ENCODE measurements at places on chromosomes 12 and 14. TPM values are rescaled to one million over a fixed set of nuclear protein-coding genes. Genes with fewer than 3 reads are reported as not detected.

- no peak for DNase-seq
Observed at GRCh38 chr14:23881282-23881681, 72.3 kb upstream of the DHRS4 start.

- DNase-seq, result no peak
Observed at GRCh38 chr14:29278301-29279263, 512.0 kb downstream of the FOXG1 start.

DNA sequence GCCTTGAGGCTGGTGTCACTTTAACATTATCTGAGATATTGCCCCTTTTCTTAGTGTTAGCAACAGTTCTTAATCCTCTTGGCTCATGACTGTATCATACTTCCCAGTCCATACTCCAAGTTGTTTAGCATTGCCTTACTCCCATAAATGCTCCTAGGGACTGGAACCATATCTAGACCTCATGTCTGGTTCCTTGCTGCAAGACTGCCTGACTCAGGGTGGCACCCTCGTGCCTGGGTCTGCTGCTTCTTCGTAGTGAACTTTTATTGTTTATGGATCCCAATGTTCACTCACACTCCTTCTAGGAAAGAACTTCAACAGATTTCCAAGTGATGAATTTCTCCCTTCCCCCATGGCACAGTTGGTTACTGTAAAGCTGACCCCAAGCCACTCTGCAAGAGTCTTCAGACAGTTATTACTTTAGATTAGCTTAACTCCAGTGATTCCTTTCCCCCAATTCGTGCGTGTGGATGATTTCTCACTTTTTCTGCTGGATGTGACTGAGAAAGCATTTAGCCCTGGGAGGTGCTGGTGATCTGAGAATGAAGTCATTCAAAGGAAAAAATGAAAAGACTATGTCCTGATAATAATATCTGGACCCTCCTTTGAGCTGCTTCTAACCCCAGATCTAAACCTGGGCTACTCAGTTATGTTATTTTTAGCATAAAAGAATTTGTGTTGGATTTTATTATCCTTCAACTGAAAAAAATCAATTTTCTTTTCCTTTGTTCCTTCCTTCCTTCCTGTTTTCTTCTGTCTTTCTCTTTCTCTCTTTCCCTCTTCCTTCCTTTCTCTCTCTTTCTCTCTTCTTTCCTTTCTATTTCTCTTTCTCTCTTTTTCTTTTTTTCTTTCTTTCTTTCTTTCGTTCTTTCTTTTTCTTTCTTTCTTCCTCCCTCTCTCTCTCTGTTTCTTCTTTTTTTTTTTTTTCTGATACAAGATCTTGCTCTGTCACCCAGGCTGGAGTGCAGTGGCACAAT, 47.5 kb upstream of the PPP1R12A start:
- no peak for DNase-seq

DNA sequence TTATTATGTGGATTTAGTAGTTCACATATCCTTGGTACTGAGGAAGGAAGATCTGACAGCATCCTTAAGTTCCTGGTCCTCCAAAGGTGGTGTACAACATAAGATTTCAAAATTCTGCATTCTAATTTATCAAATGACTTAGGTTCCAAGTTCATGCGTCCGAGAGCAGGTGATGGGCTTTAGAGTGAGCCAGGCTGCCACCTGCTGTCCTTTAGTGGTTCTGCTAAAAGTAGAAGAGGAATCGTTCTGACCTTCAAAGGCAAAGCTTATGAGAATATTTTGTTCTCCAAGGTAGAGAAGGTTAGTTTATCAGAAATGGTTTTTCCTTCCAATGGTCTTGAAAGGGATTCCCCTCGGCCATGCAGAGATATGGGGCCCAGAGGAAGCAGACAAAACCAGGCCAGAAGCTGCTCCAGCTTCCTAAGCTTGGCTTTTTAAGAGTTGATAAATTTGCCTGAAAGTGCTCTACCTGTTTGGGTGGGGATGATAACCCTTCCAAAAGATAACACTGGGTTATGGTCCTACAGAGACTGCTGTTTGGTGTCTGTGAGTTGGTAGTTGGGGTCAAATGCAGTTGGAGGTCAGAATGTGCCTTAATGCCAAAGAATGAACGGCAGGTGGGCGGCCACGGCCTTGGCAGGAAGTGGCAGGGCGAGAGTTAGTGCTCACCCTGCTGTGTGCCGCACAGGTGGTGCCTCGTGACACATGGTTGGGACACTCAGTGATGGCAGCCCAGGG, 29.1 kb upstream of the LRTM2 start:
- DNase-seq, result peak; percentile 64

DNA sequence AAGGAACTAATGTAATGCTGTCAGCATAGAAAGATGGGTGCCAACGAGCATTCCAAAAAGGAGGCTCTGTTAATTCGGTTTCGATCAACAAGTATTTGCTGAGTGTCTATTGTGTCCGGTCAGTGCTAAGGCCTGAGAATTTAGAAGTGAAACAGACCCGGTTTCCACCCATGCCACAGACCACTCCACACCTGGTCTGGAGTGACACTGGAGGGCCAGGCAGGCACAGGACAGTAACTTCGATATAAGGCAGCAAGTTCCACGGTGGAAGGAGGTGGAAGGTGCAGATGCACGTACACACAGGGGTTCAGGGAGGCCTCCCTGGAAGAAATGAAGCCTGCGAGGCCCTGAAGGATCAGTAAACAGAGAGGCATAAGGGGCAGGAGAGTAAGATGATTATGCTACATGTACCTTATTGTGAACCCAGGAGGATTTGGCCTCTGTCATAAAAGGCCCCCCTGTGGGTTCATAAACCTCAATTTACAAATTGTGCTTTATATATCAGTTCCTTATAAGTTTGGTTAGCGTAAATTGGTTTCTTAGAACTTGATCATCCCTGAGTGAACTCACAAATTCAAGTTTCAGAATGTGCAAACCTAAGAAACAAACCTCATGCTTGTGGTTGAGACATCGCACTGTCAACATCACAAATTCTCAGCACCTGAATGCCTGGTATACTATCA, 25.9 kb downstream of the SSH1 start:
- DNase-seq, result no peak

Gene KRT71
- not detected for total RNA-seq

Gene DCP1B
- total RNA-seq, result 25.7 TPM

Gene TBX3
- 16.1 TPM for total RNA-seq

Gene ITGB7
- 0.39 TPM for total RNA-seq

Measured in H4 (cell line).